ENCODE measurements at places on chromosomes 3 and 15.

- DNase-seq, result no peak
Observed at GRCh38 chr3:120661106-120661905, 20.7 kb downstream of the HGD start.

DNA sequence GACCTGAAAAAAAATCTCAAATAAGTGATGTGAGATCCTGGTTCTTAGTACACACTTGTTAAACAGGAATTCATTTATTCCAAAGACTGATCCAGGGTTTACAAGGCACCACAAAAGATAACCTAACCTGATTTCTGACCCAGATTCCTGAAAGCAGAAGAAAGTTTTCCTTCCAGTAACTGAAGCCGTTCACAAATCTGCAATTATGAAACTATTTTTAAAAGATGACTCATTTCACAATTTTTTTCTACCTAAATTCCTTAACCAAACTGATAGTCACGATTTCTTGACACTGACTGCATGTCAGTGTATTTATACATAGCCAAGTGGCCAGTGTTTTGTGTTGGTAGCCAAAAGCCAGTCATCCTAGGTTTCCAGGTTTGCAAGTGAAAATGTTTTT, 17.1 kb downstream of the SLC9A9 start:
- no peak for DNase-seq

DNA sequence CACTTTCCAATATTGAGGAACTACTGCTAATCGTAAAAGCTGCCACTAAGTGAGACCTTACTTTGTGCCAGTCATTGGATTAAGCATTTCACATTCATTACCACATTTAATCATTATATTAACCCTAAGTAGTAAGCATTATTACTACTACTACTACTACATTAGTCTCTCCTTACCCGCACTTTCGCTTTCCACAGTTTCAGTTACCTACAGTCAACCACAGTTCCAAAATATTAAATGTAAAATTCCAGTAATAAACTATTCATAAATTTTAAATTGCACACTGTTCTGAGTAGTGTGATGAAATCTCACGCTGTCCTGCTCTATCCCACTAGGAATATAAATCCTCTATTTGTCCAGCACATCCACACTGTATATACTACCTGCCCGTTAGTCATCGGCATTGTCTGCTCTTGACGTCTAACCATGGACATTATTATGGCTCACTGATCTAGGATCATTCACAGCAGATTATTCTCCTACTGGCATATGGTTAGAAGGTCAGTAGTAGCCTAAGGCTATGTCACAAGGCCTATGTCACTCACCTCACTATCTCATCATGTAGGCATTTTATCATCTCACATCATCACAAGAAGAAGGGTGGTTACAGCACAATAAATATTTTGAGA, 121.1 kb downstream of the GSK3B start:
- DNase-seq, result no peak

- no peak for DNase-seq
Observed at GRCh38 chr15:34724481-34724880, 30.3 kb downstream of the GJD2 start.

- no peak for DNase-seq
Observed at GRCh38 chr3:41863024-41863423, 98.9 kb downstream of the ULK4 start.

GRCh38 chr3:146390957-146391356, 78.4 kb downstream of the PLSCR2 start:
- no peak for DNase-seq

DNA sequence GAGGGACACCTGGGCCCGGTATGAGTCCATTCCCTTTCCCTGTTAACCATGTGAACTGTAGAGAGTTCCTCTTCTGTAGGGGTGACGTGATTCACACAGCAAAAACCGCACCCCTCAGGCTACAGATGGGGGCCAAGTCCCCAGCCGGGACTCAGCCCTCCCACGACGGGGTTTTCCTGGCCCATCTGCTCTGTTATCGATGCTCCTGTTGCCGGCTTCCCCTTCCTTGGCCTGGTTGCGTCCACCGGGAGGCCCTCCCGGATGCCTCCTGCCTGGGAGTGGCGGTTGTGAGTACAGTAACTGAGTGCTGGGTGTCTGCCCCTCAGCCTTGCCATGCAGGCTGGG, 817 bp upstream of the PLXNA1 start:
- DNase-seq, result peak; percentile 72

GRCh38 chr15:31477301-31477700, 150.7 kb downstream of the KLF13 start:
- DNase-seq, result no peak

DNA sequence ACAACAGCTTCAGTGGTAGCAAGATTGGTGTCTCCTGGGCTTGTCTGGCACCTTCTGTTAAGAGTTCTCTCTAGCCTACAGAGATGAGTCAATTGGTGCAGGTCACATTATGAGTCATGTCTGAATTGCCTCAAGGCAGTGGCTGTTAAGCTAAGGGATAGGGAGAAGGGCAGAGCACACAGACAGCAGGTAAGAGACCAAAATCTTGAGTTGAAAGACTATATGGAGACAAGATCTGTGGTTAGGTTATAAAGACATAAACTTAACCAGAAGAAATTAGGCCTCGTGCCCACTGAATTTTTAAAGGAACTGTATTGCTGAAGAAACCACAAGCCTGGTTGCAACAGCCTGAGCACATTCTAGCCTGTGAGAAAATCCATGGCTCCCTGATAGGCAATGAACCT, 19.2 kb upstream of the KPNA1 start:
- DNase-seq, result peak; percentile 42

DNA sequence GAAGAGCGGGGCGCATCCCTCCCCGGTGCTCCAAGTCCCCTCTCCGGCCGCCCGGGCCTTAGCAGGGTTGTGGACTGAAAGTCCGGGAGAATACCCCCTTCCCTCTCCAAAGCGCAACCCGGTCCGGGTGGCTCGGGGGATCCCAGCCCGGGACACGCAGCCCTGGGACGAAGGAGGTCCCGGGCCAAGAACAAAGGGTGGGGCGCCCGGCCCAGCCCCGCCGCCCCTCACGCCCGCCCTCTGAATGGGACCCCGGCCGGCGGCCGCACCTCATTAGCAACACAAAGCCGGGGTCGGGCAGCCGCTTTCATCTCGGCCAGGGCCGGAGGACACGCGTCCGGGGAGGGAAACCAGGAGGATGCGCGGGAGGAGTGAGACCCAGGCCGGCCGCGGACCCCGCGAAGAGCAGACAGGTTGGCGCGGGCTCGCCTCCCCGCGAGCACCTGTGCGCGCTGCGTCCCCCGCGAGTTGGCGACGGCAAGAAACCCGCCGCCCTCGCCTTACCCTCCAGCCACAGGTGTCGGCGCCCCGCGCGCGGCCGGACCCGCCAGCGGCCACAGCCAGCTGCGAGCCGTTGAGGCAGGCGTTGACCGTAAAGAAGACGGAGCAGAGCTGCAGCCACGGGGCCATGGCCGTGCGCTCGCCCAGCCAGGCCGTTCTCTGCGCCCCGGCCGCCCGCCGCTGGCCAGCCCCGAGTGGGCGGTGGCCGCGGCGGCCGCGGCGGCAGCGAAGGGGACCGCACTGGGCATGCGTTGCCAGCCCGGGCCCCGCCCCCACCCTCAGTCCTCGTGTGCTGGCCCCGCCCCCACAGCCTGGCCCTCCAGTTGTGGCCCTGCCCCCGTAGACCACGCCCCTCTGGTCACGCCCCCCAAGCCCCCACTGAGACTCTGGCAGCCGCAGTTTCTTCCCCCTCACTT, at the start of gene IL17RD:
IL17RD (minus strand) TSS at position 697 of the 917 bp plus-strand sequence; CDS start at position 630, 67 bp downstream.
- peak; percentile 46 for DNase-seq

DNA sequence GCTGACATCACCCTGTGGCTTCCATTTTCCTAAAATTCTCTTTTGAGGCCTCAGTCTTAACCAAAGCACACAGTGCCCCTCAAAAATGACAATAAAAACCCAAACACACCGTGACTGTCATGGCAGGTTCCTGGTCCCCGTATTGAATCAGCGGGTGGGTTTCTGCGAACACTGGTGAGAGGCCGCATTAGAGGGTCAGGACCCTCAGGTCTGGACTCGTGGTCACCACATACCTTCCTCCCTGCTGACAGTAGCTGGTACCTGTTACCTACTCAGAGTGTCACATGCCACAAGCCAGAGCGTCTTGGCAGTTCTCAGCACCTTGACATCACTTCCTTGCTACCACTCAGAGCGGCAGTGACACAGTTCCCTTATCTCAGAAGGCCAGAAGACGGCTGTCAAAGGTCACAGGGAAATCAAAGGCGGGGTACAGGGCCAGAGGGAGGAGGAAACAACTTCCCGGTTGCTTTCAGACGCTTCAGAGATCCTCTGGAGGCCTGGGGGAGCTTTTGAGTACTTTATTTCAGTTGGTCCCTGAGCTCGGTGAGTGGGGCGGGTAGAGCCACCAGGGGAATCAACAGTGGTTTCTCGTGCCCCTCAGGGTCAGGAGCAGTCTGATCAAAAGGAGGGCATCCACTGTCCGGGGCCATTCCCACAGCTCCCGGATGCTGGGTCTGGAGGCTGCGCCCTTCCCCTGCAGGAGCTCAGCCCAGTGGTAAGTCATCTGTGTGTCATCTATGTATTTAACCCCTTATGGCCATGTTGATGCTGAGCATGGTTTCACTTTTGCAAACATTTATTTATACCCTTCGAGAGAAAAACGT, at the start of the genes CCR5AS and CCRL2:
CCR5AS (minus strand) TSS at position 279 of the 824 bp plus-strand sequence.
CCRL2 (plus strand) TSS at position 472 of the 824 bp plus-strand sequence. CDS start 821 bp downstream, outside the sequence.
- peak; percentile 24 for DNase-seq

DNA sequence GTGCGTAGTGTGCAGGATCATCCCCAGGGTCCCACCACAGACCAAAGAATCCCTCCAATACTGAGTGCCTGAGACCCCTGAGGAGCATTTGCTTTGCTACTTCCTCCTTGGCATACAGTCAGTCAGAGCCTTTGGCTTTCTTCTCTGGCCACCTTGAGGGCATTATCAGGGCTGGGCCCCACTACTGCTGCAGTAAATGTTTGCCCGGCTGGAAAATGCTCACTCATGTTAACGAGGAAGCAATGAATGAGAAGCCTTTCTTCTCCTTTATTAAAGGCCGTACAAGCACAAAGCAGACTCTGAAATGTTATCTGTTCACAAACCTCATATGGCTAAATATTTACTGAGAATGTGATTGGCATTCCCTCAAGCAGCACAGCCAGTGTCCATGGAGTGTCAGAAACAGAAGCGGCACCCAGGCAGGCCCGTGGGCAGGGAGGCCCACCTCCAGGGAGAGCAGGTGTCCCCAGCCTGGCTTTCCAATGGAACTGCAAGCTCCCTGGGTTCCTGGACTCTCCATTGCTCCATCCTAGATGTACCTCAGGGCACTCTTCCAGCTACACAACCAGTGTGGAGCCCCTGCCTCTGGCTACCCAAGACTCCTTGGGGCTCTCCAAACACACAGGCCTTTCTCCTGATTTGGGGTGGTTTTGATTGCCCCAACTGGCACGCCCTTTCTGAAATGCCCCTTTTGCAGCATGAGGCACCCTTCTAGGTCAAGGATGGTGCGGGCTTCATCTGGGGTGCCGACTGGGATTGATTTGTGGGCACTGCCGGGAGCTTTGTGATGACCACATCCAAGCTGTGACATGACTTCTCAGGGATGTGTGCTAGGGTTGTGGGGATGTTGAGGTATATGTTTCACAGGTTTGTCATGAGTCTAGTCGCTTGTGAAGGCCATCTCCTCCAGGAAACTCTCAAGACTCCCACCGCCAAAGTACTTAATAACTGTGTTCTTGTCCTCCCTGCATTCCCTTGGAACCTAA, 195.6 kb downstream of the FAM43A start:
- no peak for DNase-seq

GRCh38 chr15:54304321-54304720, 326.1 kb downstream of the UNC13C start:
- DNase-seq, result no peak

GRCh38 chr15:66309828-66310227, 16.5 kb downstream of the DIS3L start:
- DNase-seq, result no peak

GRCh38 chr15:71252740-71253047, 137.4 kb downstream of the THSD4 start:
- DNase-seq, result no peak

DNA sequence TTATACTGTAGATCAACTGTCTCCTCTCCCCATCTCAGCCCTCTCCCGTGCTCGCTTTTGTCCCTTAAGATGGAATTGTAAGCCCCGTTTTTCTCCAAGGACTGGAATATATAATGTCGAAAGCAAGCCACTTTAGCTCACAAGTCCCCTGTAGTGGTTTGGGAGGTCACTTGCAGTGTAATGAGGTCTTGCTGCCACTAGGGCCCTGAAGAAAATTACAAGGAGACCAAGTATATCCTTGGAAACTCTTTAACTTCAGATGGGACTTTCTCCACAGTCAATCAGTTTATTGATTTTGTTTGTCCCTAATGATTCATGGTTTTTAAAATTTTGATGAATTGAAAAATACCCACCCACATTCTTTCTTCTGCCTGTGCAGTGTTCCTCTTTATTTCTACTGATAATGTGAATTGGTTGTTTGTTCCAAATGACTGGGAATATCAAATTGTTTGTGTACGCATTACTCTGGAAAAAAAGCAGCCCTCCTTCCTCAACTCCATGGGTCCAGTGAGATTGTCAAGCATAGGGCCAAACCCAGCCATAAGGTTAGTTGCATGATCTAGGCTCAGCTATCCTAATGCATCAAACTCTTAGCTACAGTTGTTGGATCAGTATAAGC, 294.8 kb downstream of the MCTP2 start:
- DNase-seq, result no peak

- no peak for DNase-seq
Observed at GRCh38 chr3:142724682-142725356, 985 bp downstream of the TRPC1 start.

DNA sequence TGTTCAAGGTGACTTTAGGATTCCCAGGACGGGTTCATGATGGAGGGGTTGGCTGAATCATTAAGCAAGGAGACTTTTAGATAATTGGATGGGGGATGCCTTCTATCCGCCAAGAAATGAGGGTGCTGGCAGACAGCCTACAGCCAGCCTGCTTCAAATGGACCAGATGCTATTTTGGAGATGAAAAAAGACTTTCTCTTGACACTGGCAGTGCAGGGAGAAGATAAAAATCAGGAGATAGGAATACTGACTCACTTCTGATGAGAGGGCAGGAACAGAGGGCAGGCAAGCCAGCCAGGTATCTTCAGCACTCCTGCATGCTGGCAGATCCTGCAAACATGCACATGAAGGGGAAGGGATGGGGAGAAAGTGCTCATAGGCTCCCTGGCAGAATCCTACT, 7.7 kb upstream of the SYN2 start:
- no peak for DNase-seq
